Memory B cell (primary cell): ENCODE measurements at places on chromosomes 7 and 10.

GRCh38 chr7:16421333-16422102, at the start of gene CRPPA:
Gene CRPPA (minus strand): TSS chr7:16421538. CDS start chr7:16421322, 216 bp downstream.
- DNase-seq = peak; percentile 34

DNA sequence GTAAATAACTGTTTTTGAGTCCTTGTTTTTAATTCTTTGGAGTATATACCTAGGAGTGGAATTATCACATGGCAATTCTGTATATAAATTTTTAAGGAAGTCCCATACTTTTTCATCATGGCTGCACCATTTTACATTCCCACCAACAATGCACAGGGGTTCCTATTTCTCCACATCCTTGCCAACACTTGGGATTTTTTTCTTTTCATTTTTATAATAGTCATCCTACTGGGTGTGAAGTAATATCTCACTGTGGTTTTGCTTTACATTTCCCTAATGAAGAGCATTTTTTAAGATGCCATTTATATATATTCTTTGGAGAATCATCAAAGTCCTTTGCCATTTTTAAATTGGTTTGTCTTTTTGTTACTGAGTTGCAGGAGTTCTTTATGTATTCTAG, 89.7 kb downstream of the ARID5B start:
- DNase-seq = no peak

DNA sequence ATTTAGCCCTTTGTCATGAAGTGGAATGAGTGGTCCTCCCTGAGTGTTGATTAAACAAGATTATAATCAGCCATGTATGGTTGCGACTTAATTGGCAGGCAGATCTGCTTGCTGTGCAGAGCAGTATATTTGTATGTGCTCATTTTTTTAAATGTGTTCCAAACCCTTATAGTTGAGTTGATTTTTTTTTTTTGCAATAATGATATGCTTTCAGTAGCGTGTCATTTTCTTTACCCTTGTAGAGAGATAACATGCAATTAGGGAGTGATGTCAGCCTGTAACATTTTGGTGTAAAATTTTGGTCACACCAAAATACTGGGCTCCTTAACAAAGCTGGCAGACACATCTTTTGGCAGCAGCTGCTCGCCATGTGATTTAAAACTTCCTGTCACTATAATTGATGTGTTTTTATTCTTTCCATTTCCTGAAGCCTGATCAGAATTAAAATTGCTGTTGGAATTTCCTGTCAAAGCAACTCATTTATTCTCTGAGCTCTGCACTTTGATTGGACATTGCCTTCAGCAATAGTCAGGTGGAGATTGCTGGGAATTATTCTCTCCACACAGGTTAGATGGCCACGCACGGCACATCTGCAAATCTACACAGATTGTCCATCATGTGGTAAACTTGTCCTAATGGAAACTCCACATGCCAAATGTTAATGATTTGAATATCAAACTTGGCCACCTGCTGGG, 125.3 kb downstream of the DYNC1I1 start:
- no peak for DNase-seq

DNA sequence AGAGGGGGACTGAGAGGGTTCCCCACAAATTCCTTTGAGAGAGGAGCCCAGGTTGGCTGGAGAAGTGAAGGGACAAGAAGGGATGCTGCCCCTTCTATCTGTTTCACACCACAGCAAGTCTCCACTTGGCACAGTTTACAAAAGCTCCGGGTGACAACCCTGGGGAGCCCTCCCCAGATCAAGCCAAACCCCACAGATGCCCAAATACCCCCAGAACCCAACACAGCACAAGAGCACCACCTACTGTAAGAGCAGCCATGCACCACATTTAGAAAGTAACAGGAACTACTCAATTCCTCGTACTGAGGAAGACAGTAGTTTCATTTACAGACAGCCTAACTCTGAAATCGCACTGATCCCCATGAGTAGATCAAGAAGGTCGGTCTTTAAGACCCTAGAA, 67.8 kb upstream of the ATP6V0A4 start:
- DNase-seq = no peak

GRCh38 chr7:143283381-143283780, 1.4 kb upstream of the TMEM139 start:
- no peak for DNase-seq

DNA sequence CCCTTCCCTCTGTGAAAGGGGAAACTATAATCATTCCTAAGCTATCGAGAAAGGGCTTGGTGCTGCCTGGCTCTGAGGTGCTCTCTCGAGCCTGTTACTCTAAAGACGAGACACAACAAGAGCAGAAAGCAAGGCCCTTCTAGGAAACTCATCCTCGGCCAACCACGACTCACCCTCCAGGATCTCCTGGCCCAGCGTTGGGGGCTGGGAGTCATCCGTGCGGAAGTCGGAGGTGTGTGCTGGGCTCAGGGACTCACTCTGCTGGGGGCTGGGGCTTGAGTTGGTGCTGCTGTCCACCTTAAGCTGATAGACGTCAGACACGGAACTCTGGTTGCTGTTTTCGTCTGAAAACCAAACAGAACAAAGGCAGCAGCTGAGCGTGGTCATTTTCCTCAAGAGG, 17.6 kb upstream of the BAZ1B start:
- no peak for DNase-seq

DNA sequence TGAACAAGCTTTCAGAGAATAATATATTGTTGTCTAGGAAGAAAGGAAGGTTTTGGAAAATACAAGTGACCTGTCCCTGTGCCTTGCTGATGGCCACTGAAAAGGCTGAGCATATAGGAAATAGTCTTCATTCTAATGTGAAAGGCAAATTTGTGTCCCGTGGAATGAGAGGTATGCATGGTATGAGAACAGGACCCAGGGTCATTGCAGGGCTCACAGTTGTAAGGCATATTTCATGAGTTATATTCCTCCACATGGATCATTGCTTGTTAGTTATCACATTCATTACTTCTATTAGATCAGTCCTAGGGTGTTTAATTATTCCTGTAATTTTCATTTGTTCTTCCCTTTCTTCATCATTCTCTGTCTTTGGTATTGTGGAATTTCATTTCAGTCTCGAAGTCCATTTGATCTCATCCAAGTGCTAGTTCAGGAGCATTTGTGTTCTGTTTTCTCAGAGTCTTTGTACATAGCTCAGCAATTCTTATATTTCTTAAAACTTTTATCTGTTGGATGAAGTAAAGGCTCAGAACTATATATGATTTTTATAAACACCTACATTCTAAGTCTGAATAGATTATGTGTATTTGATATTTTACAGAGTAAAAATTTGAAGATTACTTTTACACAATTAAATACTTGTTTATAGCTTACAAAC, 39.4 kb upstream of the ARHGAP21 start:
- no peak for DNase-seq

DNA sequence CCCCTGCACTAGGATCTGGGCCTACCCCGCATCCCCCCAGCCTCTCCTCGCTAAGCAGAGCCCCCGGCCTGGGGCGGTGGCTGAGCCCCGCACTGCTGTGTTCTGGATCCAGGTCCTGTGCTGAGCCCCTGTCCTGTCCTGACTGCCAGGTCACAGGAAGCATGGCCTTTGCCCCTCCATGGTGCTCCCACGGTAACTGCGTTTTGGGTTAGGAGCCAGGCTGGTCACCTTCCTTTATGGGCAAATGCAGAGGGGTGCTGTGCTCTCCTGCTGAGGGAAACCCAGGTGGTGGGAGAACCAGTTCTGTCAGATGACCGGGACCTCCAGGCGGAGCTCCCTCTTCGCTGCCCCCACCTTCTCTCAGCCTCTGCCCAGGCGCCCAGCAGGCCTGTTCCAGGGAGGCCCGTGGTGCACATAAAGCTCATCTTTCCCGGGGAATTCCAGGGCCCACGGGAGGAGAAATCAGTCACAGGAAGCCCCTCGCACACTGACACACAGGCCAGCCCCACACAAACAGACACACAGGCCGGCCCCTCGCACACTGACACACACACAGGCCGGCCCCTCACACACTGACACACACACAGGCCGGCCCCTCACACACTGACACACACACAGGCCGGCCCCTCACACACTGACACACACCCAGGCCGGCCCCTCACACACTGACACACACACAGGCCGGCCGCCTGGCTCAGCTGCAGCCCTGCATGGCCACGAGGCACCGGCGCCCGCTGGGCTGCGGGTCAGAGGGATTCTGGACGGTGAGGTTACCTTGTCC, 75.6 kb downstream of the CFAP46 start:
- no peak for DNase-seq

GRCh38 chr7:28623863-28624262, 211.5 kb downstream of the CREB5 start:
- DNase-seq = no peak

DNA sequence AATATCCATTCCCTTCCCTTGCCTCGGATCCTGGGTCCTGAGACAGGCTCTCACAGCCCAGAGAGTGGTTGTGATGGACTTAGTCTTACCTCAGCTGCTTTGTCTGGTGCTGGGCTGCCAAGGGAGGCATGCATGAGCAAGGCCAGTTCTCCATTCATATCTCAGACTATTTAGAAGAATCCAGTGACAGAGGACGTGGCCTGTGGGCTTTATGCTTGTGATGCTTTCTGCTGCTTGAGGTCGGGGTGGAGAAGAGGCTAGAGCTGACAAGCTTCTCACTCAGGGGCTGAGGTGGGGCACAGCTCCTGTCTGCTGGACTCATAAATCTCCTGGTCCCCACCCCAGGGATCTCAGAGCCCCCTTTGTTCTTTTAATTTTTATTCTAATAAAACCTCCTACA, 66.8 kb downstream of the DNAJC12 start:
- DNase-seq = no peak

DNA sequence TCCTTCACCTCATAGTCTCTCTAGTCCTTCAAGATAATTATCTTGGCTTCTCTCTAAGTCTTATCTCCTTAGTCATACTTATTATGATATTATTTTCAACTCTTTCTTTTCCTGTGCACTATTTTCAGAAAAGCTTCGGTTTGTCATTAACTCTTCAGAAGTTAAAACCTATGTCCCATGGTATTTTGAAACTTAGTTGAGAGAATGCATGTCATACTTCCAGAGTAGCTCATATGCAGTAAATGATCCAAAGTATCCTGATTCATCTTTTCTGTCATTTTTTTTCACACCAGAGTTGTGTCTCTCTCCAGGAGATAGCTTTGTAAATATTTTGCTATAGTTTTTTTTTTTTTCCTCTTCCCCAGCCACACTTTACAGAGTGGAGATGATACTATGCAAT, 1008.6 kb downstream of the NRG3 start:
- no peak for DNase-seq
